NCI-H774 (cell line): ENCODE measurements at places on chromosomes 16 and 17.

GRCh38 chr16:10266809-10267208 lies 84.6 kb upstream of the GRIN2A start:
- no peak for DNase-seq

DNA sequence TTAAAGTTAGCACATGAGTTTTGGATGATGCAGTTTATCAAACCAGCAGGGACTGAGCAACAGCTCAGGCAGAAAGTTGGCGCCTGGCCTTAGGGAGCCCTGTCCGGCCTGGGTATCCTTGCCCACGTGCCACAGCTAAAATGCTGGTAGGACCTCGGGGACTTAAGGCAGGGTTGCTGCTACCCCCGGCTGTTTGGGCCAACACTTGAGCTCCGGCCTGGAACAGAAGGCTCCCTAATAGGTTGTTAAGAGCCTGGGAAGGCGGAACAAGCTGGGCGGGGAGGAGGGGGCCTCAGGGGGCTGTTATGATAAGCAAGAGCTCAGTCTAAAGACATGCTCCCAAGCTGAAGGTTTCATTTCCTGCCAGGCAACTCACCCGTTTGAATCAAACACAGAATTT lies 39.7 kb downstream of the CUEDC1 start:
- no peak for DNase-seq

- DNase-seq = no peak
These were observed 62.5 kb upstream of the NFAT5 start for GRCh38 chr16:69503244-69503643.

DNA sequence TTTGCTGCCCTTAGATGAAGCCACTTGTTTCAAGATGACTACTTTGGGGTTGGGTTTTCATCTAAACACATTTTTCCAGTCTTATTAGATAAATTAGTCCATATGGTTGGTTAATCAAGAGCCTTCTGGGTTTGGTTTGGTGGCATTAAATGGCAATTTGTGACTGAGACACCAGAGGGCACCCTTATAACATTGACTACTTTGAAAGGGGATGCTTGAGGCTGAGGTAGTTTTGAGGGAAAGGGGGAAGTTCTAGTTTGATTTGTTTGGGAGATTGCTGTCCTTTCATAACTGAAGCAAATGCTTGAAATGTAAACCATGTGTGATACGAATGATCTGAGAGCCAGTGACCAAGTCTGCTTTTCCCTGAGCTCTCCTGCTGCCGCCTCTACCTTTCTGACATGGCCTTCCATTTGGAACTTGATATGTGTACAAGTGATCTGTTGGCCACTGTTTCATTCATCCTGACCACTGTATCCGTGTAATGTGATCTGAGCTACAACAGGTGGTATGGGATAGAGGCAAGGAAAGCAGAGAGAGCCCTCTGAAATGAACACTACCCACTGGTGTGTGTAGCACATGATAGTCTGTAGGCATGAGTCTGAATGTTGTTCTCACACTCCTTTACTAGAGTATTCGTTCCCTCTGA lies 5.8 kb upstream of the RARA start:
- peak; percentile 15 for DNase-seq

- DNase-seq = no peak
These were observed 19.1 kb upstream of the NTN1 start for GRCh38 chr17:9002227-9002605.

DNA sequence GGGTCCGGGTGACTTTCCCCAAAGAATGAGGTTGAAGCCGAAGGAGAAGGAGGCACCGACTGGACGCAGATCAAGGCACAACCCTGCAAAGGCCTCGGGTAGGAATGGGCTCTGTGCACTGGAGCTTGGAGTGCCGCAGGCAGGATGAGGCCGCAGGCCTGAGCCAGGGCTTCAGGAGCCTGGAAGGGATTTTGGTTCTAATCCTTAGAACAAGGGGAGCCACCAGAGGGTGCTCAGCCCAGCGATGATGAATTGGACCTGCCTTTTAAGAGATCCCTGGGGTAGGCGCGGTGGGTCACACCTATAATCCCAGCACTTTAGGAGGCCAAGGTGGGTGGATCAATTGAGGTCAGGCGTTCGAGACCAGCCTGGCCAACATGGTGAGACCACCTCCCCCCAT lies 8.1 kb downstream of the CIBAR2 start:
- DNase-seq = no peak

GRCh38 chr16:83356266-83356665 lies 451.5 kb upstream of the HSBP1 start:
- peak; percentile 40 for DNase-seq

GRCh38 chr17:37037590-37038155 lies 88.9 kb downstream of the AATF start:
- DNase-seq = no peak

DNA sequence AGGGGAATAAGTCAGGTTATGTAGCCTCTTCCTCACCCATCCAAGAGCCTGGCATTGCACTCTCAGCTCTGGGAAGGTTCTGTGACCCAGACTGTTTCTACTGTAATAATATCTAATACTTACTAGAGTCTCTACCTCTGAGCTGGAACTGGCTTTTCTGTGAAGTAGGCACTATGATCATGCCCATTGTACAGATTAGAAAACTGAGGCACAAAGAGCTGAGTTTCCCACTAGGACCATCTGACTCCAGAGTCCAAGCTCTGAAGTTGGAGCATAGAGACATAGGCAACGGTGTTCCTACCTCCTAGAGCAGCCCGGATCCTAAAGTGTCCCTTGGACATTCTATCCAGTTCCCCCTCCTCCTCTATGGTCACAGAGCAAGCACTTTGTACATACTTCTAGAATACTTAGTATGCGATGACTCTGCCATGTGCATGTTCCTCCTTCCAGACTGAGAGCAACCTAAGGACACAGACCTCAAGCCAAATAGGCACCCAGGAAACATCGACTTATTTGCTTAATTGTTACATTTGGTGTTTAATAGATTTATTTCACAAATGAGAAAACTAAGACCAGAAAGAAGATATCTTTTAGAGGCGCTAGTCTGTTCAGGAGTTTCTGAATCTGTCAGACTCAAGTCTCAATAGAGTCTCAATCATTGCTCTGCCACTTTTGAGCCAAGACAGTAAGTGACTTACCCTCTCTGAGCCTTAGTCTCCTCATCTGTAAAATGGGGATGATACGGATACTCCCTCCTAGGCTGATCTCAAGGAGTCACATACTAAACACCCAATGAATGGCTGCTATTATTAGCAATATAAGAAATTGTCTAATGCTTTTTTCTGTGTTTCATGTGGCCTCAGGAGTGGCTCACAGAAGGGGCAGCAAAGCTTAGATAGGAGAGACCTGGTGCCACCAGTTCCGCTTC lies 3.6 kb downstream of the CLEC19A start:
- no peak for DNase-seq

GRCh38 chr17:72926171-72926570 lies 166.3 kb downstream of the SLC39A11 start:
- no peak for DNase-seq

- no peak for DNase-seq
These were observed 24.0 kb upstream of the ALKBH5 start for GRCh38 chr17:18159551-18160120.

DNA sequence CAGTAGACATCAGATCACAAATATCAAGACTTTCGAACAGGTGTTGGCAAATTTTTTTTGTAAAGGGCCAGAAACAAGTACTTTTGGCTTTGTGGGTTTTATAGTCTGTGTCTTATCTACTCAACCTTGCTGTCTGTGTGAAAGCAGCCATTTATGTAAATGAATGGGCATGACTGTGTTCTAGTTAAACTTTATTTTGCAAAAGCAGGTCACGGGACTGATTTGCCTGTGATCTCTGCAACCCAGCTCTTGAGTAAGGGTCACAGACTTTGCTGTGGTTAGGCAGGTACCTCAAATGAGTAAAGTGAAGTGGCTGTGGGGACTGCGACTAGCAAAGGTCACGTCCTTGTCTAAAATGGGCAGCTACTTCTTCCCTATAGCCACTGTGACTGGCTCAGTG lies 136.5 kb downstream of the FTO start:
- no peak for DNase-seq

DNA sequence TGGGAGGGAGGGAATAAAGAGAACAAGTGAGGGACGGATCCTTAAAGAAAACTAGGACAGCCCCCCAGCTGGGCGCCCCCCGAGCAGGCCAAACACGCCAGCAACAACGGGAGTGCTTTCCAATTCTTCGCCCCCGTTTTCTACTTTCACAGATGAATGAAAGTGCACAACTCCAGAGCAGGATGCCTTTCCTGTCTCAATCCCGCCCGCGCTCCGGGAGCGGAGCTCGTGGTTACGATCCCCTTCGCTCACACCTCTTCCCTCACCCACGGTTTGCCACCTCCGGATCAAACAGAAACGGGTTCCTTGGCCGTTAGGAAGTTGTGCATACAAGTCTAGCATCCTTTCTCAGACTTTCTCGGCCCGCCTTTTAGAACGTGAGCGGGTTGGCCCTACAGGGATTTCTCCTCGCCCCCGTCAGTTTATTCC lies 680 bp downstream of the SKA2 start:
- DNase-seq = peak; percentile 46

DNA sequence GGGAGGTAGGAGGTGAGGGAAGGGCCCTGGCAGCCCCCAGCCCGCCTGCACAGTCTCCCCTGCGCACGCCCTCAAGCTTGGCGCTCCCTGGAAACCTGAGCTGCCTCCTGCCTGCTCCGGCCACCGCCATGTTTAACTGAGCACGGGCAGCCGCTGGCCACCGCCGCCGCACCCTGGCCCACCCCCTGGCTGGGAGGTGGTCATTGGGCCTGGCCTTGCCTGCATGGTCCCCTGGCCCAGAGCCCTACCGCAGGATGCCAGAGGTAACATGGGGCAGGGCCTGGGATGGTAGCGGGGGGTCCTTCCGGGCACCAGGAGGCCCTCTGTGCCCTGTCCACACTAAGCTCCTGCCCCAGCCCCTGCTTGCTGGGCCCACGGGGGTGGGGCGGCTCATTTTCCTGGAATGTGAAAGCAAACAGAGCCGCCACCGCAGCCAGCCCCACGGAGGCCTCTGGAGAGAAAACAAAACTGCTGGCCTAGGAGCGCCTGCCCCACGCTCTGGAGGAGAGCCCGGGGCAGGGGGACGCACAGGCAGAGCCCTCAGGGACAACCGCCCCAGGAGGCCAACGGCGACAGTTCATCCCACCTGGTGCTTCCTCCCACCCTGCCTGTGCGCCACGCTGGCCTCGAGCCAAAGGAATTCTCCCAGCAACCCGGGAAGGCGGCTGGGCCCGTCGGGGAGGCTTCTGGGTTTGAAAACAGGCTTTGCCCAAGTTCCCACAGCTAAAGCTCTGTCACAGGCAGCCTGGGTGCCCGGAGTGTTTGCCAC lies 8.9 kb downstream of the NHERF2 start:
- DNase-seq = no peak

DNA sequence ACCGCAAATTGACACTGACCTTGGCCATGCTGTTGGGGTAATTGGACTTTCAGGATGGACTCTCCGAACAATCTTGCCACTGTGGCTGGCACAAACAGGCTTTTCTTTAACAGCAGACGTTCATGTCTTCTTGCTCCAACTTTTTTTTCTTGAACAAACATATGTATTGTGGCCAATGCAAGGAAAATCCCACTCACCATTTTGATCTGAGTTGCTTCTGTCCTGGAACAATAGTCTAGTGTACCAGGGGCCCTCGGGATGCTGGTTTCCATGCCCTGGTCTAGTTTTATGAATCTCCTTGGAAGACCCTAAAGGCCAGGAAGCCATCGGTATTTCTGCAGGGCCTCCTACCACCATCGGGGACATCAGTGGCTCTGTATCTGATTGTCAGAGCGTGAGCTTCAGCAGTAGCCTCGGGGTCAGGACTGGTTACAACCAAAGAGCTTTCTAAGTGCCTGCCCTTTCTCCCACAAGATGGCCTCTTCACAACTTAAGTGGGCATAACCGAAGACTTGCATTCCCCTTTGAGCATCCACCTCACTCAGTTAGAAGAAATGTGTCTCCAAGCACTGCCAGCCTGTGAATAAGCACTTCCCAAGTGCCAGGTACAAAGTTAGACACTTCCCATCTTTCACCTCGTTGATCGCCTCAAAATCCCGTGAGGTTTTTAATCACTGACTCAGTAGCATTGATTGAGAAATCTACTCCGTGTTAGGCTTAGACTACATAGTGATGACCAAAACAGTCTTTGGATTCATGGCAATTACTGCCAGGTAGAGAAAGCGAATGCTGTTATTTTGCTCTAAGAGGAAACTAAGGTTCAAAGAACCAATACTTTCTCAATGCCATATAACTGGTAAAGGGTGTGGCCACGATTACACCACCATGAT lies 87.0 kb upstream of the TBX2 start:
- no peak for DNase-seq

DNA sequence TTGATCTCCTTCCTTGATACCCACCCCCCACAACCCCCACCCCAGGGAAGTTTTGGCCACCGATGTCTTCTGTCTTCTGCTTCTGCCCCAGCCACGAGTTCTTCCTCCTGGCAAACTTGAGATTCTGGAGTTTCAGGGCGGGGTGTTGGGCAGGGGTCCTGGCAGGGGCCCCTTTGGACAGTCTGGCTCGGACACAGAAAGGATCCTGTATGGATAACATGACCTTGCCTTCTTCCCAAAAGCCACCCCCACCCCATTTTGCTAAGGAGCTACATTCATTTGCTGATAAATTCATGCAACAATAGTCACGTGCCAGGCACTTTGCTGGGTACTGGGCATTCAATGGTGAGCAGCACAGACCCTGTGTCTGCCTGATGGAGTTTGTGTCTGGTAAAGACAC lies 5.9 kb upstream of the COL1A1 start:
- no peak for DNase-seq

- no peak for DNase-seq
These were observed 4.5 kb downstream of the PMP22 start for GRCh38 chr17:15260376-15261257.

DNA sequence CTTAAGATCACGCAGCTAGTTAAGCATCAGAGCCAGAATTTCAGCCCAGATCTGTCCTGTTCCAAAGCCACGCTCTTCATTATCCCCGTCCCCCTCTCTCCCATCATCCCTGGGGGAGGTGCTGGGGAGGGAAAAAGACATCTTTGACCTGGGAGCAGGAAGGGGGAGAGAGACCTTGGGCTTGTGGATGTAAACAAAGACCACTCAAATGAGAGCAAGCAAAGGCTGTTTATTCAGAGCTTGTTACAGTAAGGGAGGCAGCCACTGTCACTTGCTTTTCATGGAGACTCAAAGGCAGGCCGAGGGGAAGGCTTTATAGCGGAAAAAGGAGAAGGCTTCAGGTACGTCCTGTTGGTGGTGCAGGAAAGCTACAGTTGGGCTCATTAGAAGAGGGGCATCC lies 3.5 kb upstream of the RPRML start:
- no peak for DNase-seq
